NCI-H187 treated with DMSO at 0.1 percent for 48 hours (cell line): ENCODE measurements at places on chromosomes 2 and 18.

DNA sequence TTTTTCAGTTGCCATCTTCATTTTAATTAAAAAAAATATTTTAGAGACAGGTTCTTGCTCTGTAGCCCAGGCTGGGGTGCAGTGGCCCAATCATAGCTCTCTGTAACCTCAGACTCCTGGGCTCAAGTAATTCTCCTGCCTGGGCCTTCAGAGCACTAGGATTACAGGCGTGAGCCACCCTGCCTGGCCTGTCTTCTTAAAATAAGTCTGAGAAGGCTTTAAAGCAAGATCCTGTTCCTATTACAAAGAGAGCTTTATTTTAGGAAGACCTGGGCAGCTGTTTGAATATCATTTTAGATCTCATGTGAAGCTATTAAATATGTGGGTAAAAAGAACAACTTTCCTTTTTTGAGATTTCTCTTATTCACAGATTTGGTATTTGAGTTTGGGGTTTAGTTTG lies 1.5 kb downstream of the FAM228A start:
- DNase-seq, result no peak

GRCh38 chr2:8571301-8571791 lies 110.5 kb upstream of the ID2 start:
- DNase-seq, result no peak

DNA sequence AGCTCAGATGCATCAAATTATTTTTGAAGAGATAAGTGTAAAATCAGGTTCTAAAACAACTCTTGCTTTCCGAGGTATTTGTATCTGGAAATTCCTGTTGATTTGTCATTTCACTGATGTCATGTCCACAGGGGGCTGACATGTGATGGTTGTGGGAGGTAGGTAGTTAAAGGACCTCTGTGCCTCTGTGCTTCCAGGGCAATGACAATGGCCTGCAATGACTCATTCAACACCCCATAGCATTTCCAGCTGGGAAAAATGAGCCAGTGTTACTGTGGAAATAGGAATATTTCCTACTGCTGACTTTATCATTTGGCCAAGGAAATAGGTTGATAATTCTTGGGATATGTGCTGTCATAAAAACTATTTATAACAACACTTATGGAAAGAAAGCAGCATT lies 86.2 kb upstream of the CCDC195 start:
- DNase-seq, result no peak

DNA sequence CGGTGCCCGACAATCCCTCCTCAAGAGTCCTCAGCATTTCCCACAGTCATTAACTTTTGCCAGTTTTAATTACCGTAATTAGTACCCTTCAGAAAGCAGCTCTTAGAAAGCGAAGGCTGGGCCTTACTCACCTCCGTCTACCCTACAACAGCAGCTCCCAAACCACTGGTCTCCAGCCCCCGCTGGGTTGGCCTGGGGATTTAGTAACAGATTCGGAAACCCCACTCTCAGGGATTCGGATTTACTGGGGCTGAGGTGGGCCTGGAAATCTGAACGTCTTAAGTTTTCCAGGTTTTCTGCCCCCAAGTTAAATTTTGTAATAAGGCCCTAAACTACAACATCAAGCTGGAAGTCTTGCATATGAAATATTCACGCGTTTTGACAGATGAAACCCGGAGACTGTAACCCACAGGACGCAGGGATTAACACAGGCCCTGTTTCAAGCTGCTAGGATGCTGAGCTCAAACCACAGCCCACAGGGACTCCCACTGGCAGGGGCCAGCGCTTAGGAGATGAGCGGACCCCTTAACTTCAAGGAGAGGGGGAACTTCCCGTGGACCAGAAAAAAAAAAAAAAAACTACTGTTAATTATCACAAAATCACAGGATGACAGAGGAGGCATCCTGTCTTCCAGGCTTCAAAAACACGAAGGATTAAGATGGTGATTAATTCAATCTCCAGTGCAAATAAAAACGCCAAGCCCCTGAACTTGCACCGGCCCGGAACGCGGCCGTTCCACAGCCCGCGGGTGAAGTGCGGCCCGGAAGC lies 985 bp downstream of the ILKAP start:
- DNase-seq, result no peak

GRCh38 chr18:55764386-55764785 lies 176.4 kb upstream of the TCF4 start:
- no peak for DNase-seq

DNA sequence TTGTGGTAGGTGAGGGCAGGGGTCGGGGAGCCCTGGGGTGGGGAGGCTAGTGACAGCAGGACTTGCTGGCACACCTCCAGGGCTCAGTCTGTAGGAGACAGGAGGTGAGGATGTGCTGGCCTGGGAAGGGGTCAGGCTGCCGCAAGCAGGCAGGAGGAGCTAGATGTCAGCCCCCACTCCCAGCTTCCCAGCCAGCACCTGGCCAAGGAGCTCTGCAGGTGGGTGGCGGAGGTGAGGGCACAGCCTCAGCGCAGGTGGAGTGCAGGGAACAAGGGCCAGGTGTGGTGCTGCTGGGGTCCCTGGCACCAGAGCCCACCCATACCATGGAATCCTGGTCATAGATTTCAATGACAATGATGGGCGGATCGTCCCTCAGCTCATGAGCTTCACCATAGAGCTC lies 2.9 kb downstream of the OTOF start:
- DNase-seq, result no peak

DNA sequence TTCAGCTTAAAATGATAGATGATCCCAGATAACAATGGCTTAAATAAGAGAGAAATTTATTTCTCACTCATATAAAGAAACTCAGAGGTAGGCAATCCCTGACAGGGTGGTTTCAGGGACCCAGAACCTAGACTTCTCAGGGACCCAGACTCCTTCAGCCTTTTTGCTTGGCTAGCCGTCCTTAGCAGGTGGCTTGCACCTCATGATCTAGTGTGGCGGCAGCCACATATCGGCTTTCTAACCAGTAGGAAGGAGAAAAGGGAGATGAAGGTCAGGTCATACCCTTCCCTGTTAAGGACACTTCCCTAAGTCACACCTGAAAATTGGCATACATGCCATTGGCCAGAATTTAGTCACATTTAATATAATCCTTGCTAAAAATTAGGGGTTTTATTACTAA lies 18.4 kb downstream of the VSNL1 start:
- DNase-seq, result no peak

- DNase-seq, result no peak
Observed at GRCh38 chr2:121888189-121888557, 132.7 kb downstream of the TSN start.

DNA sequence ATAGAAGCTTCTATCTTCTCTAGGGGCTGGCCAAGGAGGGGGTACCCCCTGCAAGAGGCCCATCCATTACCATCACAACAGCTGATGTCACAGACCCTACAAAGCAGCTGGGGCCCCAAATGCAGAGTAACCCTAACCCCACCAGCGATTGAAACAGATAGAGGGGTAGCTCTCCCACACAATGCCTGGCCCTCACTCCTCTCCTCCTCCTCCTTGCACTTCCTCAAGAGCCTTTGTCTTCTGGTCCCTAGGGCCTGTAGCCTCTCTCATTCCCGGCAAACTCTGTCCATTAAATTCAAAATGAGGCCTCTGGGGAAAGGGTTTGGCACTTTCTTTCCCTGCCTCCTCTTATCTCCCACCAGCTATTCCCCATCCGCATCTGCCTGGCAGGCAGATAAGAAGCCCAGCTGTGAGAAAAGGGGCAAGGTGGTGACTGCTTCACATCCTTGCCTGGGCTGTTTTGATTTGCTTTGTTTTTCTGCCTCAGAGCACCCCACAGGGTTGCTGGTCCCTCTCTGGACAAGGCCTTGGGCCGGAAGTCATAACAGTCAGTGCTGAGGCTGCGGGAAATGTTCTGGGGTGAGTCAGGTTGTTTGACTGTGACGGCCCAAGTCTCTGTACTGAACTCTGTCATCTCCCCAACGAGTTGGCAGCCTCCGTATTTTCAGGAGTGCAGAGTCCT lies 26.1 kb upstream of the CYP26B1 start:
- DNase-seq, result no peak

GRCh38 chr2:217988014-217988839 lies 14.6 kb downstream of the TNS1 start:
- no peak for DNase-seq

- DNase-seq, result no peak
Observed at GRCh38 chr2:122019724-122020123, 264.3 kb downstream of the TSN start.

DNA sequence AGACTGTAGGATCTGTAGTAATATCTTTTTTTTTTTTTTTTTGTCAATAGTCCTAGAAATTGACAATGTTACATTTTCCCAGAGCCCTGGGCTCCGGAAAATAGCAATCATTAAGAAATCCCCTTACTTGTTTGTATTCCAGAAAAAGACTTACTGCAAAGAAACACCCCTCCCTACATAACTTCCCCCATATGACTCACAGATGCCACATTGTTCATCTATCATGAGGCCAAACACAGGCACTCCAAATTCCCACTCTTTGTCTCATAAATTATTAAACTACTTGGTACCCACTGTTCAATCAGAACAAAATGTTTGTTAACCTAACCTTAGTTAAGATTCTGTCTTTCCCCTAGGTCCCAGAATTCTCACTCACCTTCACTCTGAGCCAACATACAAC lies 53.5 kb downstream of the TEX51 start:
- DNase-seq, result no peak

DNA sequence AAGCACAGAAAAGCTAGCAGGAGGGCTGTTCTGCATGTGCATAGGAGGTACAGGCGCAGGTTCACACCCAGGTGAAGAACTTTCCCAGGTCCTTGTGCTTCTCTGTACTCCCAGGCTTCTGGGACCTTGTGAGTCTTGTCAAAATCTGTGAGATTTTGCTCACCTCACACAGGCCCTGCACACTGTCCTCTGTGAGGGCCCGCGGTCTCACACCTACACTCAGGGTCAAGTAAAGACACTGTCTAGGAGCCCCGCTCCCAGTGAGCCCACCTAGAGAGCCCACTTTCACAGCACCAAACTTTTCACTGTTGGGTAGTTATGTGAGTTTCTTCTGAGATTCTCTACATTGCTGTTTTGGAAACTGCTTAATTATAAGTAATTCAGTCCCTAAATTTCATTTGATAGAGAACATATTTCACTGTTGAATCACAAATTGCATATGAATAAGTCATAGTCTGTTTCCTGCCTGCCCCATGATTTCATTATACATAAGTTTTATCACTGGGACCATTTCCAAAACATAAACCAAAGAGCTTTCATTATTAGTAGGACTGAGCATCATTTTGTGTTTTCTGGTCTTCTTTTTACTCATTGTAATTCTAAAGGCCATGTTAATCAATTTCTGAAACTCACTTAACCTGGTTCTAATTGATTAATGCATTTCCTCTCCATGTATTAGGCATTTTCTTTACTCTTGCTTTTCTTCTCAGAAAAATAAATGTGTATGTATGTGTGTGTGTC lies 234.2 kb upstream of the SPOPL start:
- no peak for DNase-seq

DNA sequence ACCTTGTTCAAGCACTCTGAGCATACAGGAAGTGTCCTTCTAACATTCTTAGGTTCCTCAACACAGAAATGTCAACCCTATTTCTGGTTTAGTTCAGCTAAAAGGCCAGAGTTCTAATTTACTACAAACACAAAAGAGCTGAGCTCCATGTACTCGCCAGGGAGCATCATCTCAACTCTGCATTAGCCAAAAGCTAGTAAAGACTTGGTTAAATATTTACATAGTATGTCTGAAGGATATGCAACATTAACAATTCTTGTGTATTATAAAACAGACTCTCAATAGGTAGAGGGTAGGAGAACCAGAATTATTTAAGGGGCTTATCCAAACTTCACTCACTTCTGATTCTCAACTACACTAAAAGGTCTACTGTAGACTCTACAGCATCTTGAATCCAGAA lies 154.6 kb downstream of the THADA start:
- no peak for DNase-seq

GRCh38 chr2:167980439-167980838 lies 267.0 kb downstream of the STK39 start:
- no peak for DNase-seq

DNA sequence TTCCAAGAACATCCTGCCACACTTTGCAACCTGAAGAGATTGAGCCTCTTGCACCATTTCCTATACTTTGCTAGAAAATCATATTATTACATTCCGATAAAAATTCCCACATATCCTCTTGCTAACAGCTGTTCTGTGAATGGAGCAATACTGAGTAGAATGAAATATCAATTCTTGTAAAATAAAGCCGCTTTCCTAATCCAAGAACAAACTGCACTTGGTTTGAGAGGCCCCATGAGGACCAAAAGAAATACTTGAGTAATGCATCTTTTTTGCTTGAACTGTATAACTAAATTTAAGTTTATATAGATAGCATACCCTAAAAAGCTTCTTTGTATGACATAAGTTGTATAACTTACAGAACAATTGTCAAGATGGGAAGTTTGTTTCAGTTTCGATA lies 632.4 kb upstream of the SLC8A1 start:
- DNase-seq, result no peak

DNA sequence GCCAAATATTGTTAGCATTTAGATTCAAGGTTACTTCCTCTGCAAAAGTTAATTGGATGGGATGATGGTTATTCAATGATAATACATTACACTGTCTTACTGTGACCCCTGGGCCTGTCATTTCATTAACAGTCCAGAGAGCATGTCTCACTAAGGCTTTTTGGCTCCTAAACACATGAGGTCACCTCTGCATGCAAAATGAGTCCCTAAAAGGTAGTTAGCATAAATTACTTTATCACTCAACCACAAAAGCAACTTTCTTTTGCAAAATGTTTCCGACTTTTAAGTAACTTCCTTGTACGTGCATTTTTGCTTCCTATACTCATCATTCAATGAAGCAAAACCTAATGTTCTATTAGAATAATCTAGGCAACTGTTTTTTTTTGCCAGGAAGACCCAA lies 16.8 kb upstream of the AGFG1 start:
- no peak for DNase-seq

GRCh38 chr2:175579646-175580045 lies 398.1 kb upstream of the ATP5MC3 start:
- DNase-seq, result no peak

GRCh38 chr2:27496357-27497287 lies at the start of gene GCKR:
Gene GCKR, plus strand, starts transcription at chr2:27496839. Its CDS starts 66 bp downstream, at chr2:27496905.
- DNase-seq, result no peak

- no peak for DNase-seq
Observed at GRCh38 chr2:122100346-122100745, 344.9 kb downstream of the TSN start.

GRCh38 chr2:26936855-26937254 lies 33.6 kb upstream of the MAPRE3 start:
- DNase-seq, result no peak

DNA sequence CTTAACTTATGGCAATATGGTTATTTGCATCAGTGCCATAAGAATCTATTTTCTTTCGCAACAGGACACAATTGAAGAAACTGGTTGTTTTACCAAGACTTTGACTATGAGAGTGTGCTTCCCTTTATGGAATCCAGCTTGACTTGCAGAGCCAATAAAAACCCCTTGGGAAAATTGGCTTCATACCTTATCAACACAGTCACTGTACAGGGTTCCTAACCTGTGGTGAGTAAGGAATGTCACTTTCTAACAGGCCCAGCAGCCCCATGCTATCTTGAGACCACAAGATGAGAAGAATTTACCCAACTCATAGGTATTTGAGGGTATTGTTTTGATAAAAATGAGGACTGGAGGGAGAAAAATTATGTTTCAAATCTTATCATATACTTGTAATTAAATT lies 418.5 kb upstream of the MAP2 start:
- no peak for DNase-seq

GRCh38 chr2:42890791-42891355 lies 98.5 kb upstream of the HAAO start:
- DNase-seq, result no peak
